ENCODE measurements at places on chromosomes 4 and X.

DNA sequence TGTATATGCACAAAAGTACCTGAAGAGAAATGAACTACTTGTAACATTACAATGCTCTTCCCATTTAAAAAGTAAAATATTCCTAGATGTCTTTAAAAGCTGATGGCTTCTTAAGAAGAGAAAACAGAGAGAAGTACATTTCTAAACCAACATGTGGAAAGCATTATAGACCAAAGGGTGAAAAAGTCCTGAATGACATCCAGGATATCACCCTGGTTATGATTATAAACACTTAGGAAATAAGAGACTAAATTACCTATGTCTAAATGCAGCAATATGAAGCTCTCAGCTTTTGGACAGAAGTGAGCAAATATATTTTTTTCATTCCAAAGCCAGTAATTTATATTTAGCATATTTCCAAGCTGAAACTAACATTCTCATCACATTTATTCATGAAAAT lies 21.7 kb upstream of the EGFL6 start:
- DNase-seq = no peak

GRCh38 chr4:183636503-183636902 lies 22.5 kb downstream of the RWDD4 start:
- DNase-seq = no peak

GRCh38 chr4:4640692-4641091 lies 98.8 kb upstream of the STX18 start:
- peak; percentile 25 for DNase-seq

- peak; percentile 76 for DNase-seq
Measured at GRCh38 chrX:47030339-47030738, 47.9 kb upstream of the RGN start.

GRCh38 chrX:122439831-122440230 lies 744.2 kb upstream of the GRIA3 start:
- DNase-seq = no peak

DNA sequence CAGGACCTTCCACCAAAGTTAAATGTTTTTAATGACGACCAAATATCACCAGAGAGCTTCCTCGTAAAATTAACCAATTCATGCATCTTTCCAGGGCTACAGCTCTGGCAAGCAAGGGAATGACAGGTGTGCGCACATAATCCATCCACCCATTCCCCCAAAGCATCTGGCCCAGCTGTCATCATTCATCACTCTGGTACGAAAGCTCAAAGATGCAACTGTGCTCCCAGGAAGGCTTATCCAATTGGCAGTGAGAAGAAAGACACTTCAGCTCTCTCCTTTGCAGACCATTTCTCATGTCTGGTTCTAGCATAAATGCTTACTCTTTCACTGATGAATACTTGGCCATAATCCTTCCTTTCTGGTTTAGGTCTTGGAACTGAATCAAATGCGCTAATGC lies 139.2 kb downstream of the NSUN7 start:
- peak; percentile 66 for DNase-seq

DNA sequence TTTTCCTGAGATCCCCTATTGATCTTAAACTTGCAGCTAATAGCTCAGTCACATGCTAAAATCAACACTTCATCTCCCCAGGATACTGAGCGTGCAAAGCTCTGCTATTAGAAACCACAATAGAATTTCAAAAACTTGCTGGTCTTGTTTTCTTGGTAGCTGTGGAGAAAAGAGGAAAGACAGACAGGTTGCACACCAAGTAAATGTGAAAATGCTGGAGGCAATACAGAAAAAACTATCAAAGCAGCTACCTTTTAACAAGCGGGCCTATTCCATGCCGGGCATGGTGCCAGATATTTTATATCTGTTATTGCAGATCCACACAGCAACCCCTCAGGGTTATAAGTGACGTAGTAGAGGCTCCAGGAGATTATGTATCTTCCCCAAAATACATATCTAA lies 171.9 kb downstream of the DCTD start:
- DNase-seq = no peak

DNA sequence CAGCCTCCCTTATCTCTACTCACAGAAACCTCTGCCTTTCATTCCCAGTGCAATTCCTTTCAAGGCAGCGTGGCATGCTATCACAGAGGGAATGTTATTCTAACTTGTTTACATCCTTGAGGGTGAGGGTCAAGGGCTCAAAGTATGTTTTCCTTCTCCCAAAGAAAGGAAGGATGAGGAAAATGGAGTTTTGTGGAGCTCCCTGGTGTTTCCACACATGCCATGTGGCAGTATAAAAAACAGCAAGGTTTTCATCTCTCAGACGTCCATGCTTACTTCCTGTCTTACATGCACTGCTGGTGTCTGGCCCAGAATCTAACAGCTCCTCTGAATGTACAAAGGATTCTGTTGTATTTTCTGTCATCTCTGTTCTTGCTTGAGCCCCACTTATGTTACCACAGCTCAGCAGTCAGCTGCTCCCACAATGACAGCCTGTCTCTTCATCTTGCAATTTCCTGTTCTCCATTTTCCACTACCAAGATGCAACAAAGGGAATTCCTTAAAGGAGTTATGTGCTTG lies 128.0 kb downstream of the SNCA start:
- peak; percentile 68 for DNase-seq

DNA sequence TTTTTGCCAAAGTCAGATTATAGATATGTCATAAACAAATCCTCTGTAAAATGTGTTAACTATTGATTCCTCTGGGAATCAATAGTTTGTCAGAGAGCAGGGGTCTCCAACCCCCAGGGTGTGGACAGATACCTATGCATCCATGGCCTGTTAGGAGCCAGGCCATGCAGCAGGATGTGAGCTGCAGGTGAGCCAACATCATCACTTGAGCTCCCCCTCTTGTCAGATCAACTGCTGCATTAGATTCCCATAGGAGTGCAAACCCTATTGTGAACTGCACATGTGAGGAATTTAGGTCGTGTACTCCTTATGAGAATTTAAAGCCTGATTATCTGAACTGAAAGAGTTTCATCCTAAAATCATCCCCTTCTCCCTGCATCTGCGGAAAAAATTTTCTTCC lies 1365.4 kb downstream of the ARAP2 start:
- DNase-seq = no peak

GRCh38 chr4:61162116-61162515 lies 38.0 kb upstream of the ADGRL3 start:
- DNase-seq = no peak

Data from myocyte (in vitro differentiated cells).